Fibroblast of the conjunctiva (primary cell): ENCODE measurements at places on chromosomes 3 and 15.

DNA sequence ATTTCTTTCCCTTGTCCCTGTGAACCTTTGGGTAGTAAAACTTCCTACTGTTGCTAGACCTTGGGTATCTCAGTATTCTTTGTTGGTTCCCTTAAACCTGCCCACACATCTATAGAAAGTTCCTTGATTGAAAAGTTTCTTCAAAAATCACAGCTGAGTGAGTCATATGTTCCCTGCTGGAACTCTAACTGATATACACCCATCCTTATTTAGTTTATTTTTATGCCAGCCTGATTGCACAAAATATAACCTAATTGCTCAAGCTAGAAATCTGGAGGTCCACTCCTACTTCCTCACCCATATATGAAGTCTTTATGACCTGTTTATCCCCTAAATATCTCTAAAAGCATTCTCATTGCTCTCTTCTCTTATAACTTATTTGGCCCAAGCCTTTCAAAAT, 13.7 kb upstream of the GJD2 start:
- no peak for DNase-seq

GRCh38 chr3:181717549-181718171, 5.9 kb downstream of the SOX2 start:
- no peak for DNase-seq

DNA sequence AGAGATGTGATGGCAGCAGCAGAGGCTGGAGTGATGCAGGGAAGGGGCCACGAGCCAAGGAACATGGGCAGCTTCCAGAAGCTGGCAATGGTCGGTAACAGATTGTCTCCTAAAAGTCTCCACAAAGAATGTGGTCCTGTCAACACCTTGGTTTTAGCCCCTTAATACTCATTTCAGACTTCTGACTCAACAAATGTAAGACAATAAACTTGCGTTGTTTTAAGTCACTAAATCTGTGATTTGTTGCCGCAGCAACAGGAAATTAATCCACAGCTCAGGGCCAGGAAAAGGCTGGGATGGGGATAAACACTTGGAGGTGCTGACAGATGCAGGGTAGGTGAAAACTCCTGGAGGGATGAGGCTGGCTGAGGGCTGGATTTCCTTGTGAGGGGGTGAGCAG, 69.9 kb downstream of the OXNAD1 start:
- no peak for DNase-seq

- no peak for DNase-seq
Measured at GRCh38 chr3:119965692-119966091, 128.6 kb downstream of the GSK3B start.

- no peak for DNase-seq
Measured at GRCh38 chr3:13005301-13005700, 67.9 kb downstream of the IQSEC1 start.

GRCh38 chr3:81291586-81291985, 469.9 kb downstream of the GBE1 start:
- DNase-seq: no peak

- DNase-seq: no peak
Measured at GRCh38 chr3:52326976-52327375, 10.9 kb downstream of the DNAH1 start.

GRCh38 chr15:50138391-50138790, 19.4 kb upstream of the ATP8B4 start:
- no peak for DNase-seq

GRCh38 chr3:177713928-177714900, 516.9 kb upstream of the TBL1XR1 start:
- DNase-seq: no peak

DNA sequence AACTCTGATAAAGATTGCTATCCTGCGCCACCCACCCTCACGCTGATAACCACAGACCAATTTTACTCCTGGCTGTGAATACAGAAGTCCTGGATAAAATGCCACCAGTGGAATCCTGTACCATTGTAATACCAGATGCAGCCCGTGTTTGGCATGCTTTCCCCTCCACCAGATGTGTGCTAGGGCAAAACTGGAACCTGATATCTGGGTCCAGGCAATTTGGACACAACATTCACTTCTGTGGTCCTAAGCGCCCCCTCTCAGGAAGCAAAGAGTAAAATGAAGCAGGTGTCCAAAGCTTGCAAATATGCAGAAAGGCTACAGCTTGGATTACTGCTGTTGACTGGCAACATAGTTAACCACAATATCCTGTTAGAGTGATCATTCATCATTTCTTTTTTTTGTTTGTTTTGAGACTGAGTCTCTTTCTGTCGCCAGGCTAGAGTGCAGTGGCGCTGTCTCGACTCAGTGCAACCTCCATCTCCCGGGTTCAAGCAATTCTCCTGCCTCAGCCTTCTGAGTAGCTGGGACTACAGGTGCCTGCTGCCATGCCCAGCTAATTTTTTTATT, 32.8 kb downstream of the LOXL1 start:
- DNase-seq: no peak

DNA sequence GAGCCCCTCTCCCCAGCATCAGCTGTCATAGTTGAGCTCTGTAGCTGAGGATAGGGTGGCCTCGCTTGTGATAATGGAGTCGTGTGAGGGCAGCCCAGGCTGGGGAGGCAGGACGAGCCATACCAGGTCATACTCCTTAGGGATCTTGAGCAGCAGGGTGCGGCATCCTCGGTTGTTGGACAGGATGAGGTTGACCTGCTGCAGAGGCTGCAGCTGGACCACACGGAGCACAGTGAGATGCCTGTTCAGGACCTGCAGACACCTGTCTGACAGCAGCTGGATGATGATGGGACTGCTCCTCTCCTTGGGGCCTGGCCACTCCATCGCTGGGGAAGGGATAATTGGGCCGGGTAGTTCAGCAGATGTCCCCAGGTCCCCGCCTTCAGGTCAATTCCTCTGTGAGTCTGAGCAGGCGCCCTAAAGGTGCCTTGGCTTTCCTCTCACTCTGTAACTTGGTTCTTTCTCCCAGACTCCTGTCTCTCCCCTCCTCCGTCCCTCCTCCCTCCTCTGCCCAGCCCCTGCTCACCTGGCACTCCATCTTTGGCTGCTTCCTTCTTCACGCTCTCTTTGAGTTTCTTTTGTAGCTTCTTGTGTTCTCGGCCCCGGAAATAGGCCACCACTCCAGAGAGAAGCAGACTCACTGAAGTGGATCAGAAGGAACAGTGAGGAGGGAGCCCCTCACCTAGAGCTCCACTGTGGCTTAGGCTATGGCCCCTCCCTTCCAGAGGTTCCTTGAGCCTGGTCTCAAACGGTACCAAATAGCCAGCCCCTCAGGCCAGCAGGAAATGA, 7.8 kb downstream of the DUOX2 start:
- DNase-seq: no peak

DNA sequence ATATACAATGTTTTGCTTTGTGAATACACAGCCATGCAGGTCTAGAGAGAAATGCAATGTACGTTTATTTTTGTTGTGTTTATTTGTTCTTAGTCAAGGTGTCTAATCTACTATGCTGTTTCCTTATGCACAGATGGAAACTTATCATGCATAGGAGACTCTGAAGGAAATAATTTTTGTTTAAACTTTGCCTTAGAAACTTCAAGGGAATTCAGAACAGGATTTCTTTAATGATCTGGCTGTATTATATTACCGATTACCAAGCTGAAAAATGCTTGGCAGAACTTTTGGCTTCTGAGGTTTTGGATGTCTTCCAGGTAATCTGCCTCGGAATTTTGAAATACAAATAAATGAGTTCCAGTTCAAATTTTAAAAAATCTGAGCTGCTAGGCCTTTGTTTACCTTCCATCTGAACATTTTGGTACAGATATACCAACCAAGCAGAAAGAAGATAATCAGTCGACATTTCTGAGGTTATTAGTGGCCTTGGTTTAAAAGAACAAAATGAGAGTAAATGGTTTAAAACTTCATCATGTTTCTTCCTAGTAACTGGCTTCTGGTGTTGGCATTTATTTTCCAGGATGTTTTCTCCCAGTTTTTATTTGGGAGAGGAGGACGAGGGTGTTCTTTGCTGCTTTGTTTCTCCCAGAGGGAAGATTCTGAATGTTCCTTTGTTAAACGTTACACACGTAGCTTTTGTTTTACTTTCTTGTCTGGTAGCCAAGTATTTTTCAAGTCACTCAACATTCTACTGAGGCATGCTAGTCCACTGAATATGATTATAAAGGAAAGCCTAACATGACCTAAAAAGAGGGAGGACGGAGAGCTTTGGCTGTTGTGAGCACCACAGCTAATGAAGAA, 421.8 kb upstream of the TBL1XR1 start:
- peak; percentile 82 for DNase-seq
